ENCODE measurements at places on chromosomes 4 and X. TPM values are rescaled to one million over a fixed set of nuclear protein-coding genes. Genes with fewer than 3 reads are reported as not detected.

- no peaks in the 10 kb centered on the region for H3K36me3 ChIP-seq
- no peak for DNase-seq
- H3K4me1 ChIP-seq = peaks cover 3% of the 10 kb centered on the region
- no peak overlapping the region for H3K27ac ChIP-seq
Observed at GRCh38 chr4:120723105-120723504, 199.4 kb downstream of the PRDM5 start.

DNA sequence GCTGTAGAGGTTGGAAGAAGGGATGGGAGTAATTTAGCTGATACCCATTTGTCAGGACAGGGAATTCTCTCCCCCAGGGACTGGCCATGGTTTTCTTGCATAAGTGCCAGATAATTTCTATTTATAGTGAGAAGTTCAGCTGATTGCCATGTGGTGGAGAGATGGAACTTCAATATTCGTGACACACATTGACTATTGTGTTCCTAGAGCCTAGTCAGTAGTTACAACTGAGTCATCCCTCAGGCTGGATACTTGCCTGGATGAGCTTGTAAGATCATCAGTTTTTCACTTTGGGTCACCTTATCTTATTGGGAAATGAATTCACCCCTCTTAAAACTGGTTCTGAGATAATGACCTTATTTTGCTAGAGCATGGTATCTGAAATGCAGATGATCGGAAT is 32.2 kb downstream of the CFAP299 start:
- H3K4me1 ChIP-seq = no peaks in the 10 kb centered on the region
- no peaks in the 10 kb centered on the region for H3K27me3 ChIP-seq

- H3K36me3 ChIP-seq = peaks cover 22% of the 10 kb centered on the region
- H3K27me3 ChIP-seq = no peaks in the 10 kb centered on the region
- H3K4me1 ChIP-seq = no peaks in the 10 kb centered on the region
- no peak overlapping the region for H3K4me3 ChIP-seq
Observed at GRCh38 chr4:139286186-139286698, 6.2 kb upstream of the MGARP start.

- no peaks in the 10 kb centered on the region for H3K27me3 ChIP-seq
- no peak within 1 kb of the TSS for H3K27ac ChIP-seq
- no peak within 1 kb of the TSS for H3K4me3 ChIP-seq
- H3K4me1 ChIP-seq = no peaks in the 10 kb centered on the region
Observed at GRCh38 chrX:22032084-22032483, at the start of gene PHEX. PHEX (plus strand) TSS chrX:22032325; CDS start chrX:22033006, 681 bp downstream.

The SPANXA1 gene
- total RNA-seq = not detected

Data from upper lobe of right lung (tissue), 1 donor.